CD4-positive, alpha-beta T cell treated with Interleukin-2 at 100 ng/mL for 4 hours (primary cell): ENCODE measurements at places on chromosomes 2 and 18.
A peak's percentile ranks its signal among the peaks of the same experiment; 100 is the strongest.

- no peak for DNase-seq
These were observed 113.7 kb downstream of the OSR1 start for GRCh38 chr2:19244460-19245363.

DNA sequence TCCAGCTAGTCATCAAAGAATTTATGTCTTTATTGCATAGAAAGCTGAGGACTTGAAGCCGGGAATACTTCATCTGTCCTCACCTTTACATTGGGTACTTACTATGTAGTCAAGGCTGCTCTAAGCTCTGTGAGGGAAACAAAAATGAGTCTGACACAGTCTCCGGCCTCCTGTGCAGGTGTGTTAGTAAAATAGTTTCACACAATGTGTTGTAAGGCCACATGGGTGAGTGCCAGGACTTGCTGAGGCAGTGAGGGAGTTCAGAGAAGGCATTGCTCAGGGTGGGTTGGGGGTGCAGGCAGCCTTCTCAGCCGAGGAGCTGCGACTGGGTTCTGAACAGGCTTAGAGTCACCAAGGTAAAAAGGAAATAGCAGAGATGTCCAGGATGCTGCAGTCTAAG lies 54.5 kb upstream of the SMAD2 start:
- DNase-seq: no peak

- DNase-seq: no peak
These were observed 1292.0 kb upstream of the CHAC2 start for GRCh38 chr2:52475590-52475989.

DNA sequence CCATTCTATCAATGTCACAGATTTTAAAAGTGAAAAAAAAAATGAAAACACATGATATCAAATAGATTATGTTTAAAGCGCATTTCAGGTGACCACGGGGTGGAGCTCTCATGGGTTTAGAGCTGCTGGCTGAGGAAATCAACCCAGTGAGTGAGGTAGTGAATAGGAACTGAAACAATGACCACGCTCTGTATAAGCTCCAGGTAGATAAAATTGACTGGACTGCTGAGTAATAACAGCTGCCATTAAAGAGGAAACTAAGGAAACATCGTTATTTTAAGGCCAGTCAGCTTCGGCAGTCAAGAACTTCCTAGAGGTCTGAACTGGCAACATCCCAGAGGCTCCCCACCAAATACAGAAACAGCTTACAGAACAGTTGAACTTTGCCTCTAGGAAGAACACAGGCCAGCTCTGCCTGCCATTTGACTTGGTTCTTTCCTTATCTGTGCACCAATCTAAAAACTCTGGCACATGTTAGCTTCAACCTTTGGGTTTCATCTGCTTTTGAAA lies 185.9 kb downstream of the PDE1A start:
- DNase-seq: peak; percentile 5

GRCh38 chr2:102581911-102582310 lies 37.4 kb upstream of the SLC9A2 start:
- DNase-seq: no peak

GRCh38 chr2:15205562-15205961 lies 355.6 kb downstream of the NBAS start:
- no peak for DNase-seq

DNA sequence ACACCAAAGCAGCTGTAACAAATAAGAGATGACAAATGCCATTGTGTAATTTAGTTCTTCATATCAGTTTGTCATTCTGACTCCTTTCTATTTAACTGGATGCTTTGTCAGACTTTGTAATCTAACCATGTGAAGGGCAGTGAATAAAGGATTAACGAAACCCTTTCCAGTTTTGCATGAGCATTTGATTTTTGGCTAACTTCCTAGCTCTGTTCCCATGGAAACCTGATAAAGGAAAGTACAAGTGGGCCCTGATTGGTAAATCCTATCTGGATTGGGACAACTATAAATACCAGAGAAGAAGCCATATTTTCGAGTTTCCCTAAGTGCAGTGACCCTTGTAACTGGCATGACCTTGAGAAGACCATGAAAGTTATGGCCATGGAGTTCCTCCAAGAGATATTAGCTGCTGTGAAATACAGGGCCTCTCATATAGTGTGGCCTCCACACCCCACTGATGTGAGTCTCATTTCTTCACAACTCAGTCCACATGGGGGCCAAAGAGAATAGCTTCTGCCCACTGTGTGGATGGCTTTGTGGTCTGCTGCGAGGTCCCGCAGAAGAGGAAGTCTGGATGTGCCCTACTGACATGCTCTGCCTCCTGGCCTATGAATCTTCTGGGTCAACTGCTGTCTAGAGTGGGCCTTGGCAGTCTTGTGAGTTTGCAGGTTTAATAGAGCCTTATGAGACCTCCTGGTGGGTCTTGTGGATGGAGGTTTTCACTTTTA lies 38.2 kb upstream of the CYP1B1 start:
- no peak for DNase-seq

DNA sequence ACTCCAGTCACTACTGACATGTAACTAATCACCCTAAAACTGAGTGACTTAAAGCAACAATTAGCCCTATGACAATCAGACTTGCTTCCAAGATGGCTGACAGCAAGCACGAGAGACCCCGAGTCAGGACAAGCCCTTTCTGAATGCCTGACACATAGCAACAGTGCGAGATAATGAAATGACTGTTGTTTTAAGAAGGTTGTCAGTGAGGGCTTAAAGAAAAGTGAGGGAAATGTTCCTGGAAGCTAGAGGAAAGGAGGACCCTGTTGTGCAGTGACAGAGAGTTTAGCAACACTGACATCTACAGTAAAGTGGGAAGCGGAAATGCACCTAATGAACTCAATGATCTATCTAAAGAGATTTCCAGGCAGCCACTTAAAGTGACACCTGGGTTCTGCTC lies 163.1 kb downstream of the STK39 start:
- no peak for DNase-seq
